ENCODE measurements at places on chromosomes 2 and 18.

DNA sequence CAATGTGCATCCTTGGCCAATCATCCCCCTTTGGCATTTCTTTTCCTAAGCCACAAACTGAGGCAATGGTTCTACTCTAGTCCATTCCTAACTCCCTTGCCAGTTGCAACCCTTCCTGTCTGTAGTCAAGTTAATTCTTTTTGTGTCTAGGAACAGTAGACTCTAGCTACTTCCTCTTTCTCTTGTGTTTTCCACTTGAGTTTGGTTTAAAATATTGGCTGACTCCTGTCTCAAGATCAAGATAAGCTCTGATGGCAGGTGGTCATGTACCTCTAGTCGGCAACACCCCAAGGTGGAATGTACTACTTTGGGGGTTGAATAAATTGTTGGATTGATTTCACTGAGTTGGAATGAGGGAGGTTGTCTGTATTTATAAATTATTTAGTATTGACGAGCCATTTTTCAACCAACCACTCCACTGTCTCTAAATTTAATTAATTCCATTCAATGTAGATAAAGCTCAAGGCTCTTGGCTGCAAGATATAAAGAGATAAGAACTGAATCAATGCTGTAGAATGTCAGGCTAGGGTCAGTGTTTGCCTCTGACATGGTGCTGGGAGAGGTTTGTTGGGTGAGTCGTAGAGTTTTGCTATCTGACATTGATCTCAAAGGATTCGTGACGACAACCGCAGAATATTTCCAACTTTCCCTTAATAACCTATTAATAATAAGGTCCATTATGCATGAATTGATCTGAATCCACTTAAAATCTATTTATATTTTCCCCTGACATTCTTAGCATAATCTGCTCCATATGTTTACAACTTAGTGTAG is 188.7 kb upstream of the APCDD1 start:
- no peak for DNase-seq

DNA sequence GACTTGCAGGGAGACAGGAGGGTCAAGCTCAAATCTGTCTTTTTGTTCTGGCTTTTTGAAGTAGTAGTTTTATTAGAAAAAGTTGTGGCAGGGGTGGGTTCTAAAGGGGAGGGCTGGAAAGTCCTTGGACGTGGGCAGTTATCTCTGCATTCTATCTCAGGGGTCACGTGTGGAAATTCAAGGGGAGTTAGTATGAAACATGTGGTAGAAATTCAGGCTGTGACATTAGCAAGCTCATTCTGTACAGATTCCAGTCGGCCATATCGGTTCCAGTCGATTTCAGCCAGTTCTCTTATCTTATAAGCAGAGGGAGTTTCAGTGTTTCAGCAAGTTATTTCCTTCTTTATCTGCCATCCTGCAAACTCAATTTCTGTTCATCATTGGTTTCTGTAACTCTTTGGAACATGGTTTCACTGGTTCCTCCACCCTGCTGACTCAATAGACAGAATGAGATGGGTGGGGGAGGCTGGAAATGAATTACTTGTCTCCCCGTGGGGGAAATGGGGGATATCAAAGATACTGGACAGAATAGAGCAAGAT is 53.0 kb downstream of the RAB27B start:
- DNase-seq, result no peak

DNA sequence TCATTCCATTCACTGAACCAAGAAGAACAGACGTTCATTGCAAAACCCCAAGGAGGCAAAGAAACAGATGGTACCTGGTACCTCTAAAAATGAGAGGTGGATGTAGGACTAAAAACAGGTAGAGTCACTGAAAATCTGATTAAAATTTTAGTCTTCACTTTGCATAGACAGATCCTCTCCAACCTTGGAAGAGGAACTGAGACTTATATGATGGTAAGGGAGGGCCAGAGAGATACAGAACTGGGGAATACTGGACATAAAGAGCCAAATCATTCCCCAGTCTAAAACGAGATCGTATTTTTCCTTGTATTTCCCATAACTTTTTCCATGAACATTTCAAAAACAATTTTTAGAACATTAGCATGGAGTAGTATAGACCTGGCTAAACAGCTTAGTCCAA is 59.7 kb upstream of the SPOPL start:
- DNase-seq, result no peak

- DNase-seq, result no peak
These were observed 179.5 kb downstream of the LOXHD1 start for GRCh38 chr18:46477425-46478011.

- DNase-seq, result no peak
These were observed 40.0 kb downstream of the ICA1L start for GRCh38 chr2:202831242-202832220.

- no peak for DNase-seq
These were observed 9.8 kb downstream of the SCN9A start for GRCh38 chr2:166365803-166366420.

DNA sequence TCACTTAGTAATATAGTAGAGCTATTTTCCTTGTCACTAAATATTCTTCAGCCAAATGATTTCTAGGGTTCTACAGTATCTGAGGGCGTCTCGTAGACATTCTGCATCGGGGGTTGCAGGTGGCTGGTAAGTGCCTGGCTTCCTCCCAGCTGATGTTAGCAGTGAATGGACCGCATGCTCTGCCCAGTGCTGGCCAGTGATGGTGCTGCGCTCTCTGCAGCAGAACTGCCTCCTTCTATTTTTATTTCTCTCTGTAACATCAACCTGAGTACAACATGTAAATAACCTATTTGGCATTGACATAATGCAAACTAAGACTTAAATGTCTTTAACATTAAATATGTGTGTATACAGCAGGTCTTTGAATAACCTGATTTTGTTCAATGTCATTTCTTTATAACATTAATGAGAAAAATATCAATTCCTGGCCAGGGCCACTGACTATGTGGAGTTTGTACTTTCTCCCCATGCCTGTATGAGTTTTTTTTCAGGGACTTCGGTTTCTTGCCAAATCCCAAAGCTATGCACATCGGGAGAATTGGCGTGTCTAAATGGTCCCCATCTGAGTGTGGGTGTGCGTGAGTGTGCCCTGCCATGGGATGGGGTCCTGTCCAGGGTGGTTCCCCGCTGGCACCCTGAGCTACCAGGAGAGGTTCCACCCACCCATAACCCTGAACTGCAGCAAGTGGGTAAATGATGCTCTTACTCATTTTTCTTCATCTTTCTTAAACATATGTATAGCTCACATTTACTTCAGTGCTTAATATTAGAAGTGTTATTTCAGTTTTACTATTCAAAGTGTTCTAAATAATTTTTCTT is 278.2 kb upstream of the EPAS1 start:
- no peak for DNase-seq

DNA sequence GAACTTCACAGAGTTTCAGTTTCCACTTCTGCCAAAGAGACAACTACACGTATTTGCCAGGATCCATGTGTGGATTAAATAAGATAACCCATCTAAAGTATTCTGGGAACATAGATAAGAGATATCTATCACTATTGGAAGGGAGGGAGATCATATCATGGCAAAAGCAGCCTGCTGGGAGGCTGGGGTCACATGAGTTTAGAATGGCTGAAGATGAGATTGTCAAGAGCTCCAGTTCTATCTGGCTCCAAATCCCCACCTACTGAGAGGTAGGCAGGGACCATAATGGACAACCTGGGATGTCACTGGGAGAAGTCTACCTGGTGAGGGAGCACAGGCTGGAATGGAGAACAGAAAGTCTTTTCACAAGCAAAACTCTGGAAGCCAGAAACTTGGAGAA is 192.6 kb upstream of the ST6GAL2 start:
- no peak for DNase-seq

DNA sequence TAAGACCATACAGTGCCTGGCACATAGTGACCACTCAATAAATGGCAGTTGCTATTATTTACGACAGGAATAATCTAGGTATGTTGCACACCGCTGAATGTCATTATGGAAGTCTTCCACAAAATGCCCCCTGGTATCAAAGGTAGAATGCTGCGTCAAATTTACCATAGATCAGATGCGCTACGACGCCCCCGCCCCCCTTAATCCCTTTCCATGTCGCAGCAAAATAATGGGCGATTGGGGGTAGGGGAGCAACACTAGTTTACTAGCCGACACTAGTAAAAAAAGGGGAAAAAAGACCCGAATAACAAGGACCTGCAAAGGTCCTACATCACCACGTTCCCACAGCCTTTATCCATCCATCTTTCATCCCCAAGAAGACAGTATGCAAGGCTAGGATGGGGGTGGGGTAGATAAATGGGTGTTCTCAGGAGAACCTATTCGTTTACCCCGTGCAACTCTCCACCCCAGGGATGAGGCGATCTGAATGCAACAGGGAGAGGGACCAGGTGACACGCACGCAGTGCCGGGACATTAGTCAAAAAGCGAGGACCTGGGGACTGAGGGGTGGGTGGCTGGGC is 455 bp downstream of the PREPL start:
- DNase-seq, result peak; percentile 22

GRCh38 chr18:26317398-26317797 is 91.2 kb downstream of the TAF4B start:
- no peak for DNase-seq

DNA sequence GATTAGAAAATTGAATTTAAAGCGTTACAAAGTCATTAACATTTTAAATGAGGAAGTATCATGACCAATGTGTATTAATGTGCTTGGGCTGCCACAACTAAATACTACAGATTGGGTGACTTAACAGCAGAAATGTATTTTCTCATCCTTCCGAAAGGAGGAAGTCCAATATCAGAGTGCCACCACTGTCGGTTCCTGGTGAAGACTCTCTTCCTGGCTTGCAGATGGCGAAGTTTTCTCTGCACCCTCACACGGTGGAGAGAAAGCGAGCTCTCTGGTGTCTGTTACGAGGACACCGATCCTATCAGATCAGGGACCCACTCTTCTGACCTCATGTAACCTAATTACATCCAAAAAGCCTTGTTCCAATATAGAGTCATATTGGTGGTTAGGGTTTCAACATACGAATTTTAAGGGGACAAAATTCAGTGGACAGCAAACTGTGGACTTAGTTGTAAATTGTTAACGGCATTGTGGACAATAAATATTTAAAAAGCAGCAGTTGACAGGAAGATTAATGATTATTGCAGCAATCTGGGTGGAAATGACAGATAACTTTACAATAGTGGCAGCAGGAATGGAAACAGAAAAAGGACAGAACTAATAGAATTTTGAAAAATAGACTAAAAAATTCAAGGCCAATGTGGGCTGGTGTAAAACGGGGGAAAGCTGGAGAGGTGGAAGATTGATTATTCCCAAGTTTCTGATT is 35.1 kb upstream of the CYRIA start:
- no peak for DNase-seq

DNA sequence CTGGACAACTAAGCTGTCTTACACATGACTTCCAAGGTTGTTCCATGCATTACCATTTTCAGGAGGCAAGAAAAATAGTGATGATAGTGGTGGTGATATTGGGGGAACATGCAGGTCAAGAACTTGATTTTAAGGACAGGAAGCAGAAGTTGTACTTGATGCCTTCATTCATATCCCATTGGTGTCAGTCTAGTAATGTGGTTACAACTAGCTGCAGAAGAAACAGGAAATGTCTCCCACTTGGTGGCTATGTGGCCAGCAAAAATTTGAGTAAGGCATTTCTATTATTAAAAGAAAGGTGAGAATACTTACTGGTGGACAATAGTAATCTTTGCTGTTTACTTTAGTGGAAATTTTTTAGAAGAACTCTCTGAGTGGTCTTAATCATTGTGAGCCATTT is 103.4 kb downstream of the ALMS1 start:
- no peak for DNase-seq

- DNase-seq, result no peak
These were observed 18.6 kb downstream of the ERCC3 start for GRCh38 chr2:127275356-127275755.

DNA sequence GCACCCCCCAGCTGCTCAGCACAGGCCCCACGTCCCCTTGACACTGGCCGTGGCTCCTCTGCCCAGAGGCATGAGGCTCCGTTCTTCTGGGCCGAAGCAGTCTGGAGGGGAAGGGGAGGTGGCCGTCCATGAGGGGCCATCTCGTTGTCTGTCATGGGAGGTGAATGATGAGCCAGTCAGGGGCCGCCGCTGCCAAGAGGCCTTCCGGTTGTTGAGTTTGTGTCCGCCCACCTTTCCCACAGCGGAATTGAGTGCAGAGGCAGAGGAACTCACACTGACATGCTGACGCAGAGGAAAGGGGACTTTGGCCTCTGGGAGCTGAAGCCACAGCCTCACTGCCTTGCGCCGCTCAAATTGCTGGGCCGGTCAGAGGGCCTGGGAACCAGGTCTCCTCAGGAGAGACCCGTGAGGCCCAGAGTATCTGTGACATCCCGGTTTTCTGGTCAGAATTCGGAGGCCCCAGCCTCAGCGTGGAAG is 268.4 kb downstream of the ATAD2B start:
- no peak for DNase-seq

DNA sequence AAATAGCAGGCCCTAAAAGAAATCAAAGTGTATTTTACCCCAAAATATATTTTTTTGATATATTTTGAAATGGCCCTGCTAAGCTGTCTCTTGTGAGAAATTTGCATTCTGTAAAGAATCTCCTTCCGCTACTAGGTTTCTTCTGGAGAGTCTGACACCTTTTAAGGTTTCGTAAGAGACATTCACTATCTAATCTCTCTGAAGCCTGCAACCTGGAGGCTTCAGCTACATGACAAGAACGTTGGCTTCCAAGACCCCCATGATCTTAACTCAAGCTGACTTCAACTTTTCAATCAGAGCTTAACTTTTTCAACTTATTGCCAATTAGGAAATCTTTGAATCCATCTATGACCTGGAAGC is 1894.9 kb upstream of the LRRTM1 start:
- no peak for DNase-seq

- DNase-seq, result no peak
These were observed 908.1 kb upstream of the FANCL start for GRCh38 chr2:59149271-59149670.

GRCh38 chr18:42778445-42779042 is 336.9 kb downstream of the RIT2 start:
- DNase-seq, result no peak

- no peak for DNase-seq
These were observed 273.1 kb upstream of the UBE2E3 start for GRCh38 chr2:180707175-180707883.

GRCh38 chr18:23105581-23106219 is 29.6 kb upstream of the CABLES1 start:
- no peak for DNase-seq

DNA sequence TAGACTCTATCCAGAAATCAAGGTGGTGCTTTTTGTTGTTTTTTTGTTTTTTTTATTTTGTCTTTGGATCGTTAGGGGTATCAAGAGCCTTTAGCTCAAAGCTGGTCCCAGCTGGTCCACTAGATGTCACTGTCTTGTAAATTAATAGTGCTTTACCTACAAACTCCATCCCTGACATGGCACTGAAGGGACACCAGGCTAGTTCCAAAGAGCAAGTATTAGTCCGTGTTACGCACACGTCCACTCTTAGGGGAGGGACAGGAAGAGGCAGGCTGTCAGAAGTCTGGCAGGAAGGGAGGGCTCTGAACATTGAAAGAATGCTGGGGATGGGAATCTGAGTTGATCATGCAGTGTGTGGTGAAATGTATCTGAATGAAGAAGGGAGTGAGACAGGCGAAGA is 85.9 kb upstream of the CCBE1 start:
- DNase-seq, result peak; percentile 18

DNA sequence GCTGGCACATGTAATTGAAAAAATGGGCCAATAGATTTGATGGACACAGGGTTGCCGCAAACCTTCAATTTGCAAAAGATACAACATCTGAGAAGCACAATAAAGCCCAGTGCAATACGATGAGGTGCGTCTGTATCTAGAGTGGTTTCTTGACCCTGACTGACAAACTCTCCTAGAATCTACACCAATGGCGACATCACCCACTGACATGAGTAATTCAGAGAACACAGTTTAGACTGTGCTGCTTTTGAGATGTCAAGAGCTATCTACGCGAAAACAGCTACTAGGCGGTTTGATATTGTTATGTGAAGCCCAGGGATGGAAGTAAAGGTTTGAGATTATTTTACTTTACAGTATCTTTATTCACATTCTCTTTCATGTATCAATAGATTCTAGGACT is 104.9 kb downstream of the EIPR1 start:
- DNase-seq, result no peak
